ENCODE measurements at places on chromosomes 1 and 21.

GRCh38 chr1:88175631-88176226, 508.3 kb upstream of the PKN2 start:
- no peak for DNase-seq

DNA sequence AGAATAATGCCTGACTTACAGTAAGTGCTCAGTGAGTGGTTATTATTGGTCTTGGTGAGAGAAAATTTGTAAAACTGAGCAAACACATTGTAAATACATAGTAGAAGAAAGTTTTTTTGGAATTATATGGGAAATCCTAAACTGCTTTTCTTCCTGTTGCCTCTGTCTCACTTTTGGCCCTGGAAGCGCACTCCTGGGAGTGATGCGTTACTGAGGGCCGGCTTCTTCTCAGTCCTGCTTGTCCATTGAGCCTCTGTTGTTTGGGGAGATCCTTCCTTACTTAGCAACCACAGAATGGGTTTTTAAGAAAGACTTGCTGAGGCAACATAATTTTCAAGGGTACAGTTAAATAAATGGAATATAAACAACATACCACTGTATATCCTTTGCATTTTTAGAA, 166.0 kb downstream of the EDEM3 start:
- no peak for DNase-seq

GRCh38 chr1:67194209-67194863, 28.1 kb downstream of the IL23R start:
- DNase-seq = peak; percentile 29

GRCh38 chr1:154466921-154467417, 35.0 kb upstream of the TDRD10 start:
- peak; percentile 48 for DNase-seq

GRCh38 chr1:93820554-93821422, 58.2 kb downstream of the DNTTIP2 start:
- no peak for DNase-seq

GRCh38 chr1:3598051-3598491, 13.2 kb downstream of the MEGF6 start:
- DNase-seq = no peak

DNA sequence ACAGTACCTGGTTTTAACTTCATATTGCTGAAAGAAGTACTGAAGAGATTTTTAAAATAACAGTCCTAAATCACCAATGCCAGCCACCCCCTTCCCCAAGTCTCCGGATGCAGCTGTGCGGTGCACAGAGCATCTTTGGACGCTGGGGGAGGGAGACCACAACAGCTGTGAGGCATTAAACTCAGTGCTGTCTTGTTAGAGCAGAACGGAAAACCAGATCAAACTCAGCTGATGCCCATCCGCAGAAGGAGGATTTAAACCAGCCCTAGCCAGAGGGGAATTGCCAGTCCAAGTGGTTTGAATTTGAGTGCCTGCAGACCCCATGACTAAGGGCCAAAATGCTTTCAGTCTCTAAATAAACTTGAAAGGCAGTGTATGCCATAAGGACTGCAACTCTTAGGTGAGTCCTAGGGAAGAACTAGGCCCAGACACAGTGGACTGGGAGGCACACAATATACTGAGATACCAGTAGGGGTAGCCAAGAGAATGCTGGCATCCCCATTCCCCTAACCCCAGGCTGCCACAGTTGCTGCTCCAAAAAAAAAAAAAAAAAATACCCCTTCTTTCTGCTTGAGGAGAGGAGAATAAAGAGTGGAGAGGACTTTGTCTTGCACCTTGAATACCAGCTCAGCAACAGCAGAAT, 576.2 kb downstream of the NEGR1 start:
- no peak for DNase-seq

- peak; percentile 31 for DNase-seq
Observed at GRCh38 chr21:38505654-38506523, 7.6 kb upstream of the ERG start.

- DNase-seq = no peak
Observed at GRCh38 chr1:151970626-151971025, 23.0 kb downstream of the S100A10 start.

- DNase-seq = no peak
Observed at GRCh38 chr1:111656086-111657017, 36.8 kb downstream of the RAP1A start.

DNA sequence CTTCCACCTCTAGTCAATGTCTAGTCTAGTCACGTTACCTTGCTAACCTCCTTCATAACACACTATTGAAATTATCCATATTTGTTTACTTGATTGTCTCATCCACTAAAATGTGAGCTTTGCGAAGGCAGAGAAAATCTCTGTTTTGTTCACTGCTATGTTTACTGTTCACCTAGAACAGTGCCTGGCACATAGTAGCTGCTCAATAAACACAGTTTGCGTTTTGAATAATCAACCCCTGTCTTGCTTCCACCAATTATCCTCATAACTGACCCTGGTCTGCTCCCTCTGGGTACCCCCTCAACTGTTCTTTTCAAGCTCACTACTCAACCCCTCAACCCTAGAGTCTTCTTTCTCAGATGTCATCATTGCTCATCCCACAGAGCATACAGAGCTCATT, 36.5 kb upstream of the NGF start:
- no peak for DNase-seq

GRCh38 chr1:22256213-22256512, 113.3 kb upstream of the WNT4 start:
- DNase-seq = no peak

DNA sequence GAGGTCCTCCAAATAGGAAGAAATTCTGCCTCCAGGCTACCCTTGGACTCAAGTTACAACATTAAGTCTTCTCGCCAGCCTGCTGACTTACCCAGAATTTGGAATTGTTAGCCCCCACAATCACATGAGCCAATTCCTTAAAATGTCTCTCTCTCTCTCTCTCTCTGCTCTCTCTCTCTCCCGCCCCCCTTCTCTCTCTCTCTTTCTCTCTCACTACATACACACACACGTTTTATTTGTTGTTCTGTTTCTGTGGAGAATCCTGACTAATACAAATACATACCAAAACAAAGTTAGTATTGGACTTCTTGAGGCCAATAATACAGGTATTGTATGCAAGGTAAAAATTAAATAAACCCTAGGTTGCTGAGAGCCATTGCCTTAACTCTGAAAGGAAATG, 72.1 kb downstream of the TNFSF18 start:
- no peak for DNase-seq

DNA sequence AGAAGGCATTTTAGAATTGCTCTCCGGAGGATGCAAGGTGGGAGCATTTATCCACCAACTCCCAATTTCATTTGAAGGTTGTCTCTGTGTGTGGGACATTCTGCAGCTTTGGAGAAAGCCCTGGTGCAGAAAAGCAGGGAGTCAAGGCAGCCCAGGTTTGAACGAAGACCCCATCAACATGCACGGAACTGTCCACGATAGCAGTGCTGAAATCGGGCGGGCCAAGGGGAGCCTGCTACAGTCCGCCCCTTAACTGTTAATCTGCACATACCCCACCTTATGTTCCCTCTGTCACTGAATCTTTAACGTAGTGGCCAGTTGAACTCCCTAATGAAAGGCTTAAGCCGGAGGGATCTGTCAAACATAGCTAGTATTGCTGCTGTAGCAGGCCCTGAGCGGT, 68.8 kb upstream of the C1orf174 start:
- DNase-seq = no peak

DNA sequence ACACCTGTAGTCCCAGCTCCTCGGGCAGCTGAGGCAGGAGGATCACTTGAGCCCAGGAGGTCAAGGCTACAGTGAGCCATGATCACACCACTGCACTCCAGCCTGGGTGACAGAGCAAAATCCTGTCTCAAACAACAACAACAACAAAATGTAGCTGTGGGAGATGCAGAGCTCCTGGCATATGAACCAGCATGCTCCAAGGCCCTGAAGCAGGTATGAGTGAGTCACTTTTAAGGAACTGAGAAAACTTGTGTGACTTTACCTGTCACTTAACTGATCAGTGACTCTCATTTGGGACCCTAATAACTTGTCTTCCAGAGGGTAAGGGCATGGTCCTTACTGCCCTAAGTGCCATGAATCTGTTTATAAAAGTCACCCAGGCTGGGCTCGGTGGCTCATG, 19.4 kb upstream of the TMEM222 start:
- no peak for DNase-seq

- peak; percentile 33 for DNase-seq
Observed at GRCh38 chr1:215568299-215568692, 1.2 kb downstream of the KCTD3 start.

GRCh38 chr1:95966866-95967265, 732.9 kb downstream of the RWDD3 start:
- DNase-seq = no peak

- no peak for DNase-seq
Observed at GRCh38 chr21:44047996-44048560, 36.0 kb downstream of the TRAPPC10 start.

- DNase-seq = no peak
Observed at GRCh38 chr1:98289311-98289710, 368.5 kb upstream of the DPYD start.

- peak; percentile 10 for DNase-seq
Observed at GRCh38 chr1:163528710-163529348, 207.1 kb downstream of the NUF2 start.

DNA sequence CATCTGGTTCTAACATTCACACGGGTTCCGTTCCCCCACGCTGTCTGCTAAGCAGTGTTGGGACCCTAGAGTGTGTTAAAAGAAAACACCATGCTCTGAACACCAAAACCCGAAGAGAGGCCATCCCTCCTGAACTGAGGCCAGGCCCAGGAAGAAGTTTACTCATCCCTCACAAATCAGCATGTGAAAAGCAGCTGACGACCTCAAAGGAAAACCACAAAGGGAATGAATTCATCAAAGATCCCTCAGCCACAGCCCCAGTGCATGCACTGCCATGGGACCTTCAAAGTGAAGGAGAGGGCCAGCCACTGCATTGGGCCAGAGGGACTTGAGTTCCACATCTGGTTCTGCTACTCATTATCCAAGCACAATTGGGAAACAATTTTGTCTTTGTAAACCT, 7.0 kb upstream of the PSEN2 start:
- no peak for DNase-seq

DNA sequence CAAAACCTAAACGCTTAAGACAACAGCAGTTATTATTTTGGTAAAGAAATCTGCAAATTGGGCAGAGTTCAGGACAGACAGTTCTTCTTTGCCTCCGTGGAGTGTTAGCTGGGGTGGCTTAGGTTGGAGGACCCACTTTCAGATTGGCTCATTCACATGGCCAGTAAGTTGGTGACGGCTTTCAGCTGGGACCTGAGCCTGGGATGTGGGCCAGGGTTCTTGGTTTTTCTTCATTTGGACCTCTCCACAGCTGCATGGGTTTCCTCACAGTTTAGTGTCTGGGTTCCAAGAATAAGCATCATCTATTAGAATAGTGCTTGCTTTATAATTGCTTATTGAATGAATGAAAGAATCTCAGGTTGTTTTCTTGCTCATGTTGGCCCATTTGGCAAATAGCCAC, 72.2 kb downstream of the ATF6 start:
- DNase-seq = no peak

GRCh38 chr1:74470251-74470650, 42.2 kb downstream of the LRRC53 start:
- no peak for DNase-seq

DNA sequence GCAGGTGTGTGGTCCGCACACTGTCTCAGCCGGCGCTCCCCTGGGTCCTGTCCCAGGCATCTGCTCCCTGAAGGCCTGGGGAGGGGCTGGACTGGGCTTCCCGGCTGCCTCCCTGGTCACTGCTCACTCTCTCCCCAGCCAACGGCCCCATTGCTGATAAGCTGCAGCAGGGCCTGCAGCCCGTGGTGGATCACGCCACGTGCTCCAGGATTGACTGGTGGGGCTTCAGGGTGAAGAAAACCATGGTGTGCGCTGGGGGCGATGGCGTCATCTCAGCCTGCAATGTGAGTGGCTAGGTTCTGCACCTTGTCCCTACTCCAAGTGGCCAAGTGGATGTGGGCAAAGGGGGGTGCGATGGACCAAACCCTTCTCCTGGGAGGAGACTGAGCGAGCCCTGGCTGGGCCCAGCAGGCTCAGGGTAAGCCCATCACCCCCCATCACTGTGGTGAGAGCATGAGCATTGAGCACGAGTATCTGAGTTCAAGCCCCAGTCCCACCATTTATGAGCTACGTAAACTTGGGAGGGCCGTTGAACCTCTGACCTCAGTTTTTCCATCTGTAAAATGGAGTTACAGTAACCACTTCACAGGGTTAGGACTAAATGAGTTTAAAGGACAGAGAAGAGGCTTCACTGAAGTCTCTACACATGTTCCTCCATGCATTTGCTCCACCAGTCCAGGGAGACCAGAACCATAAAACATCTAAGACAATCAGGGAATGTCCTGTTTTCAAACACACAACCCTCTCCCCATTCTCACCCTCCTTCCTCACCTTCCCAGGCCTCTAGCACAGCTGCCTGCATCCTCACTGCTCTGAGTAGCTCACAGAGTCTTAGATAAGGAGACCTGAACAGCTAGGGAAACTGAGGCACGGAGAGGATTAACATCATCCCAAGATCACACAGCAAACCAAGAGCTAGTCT, 6.5 kb downstream of the CTRC start:
- no peak for DNase-seq

DNA sequence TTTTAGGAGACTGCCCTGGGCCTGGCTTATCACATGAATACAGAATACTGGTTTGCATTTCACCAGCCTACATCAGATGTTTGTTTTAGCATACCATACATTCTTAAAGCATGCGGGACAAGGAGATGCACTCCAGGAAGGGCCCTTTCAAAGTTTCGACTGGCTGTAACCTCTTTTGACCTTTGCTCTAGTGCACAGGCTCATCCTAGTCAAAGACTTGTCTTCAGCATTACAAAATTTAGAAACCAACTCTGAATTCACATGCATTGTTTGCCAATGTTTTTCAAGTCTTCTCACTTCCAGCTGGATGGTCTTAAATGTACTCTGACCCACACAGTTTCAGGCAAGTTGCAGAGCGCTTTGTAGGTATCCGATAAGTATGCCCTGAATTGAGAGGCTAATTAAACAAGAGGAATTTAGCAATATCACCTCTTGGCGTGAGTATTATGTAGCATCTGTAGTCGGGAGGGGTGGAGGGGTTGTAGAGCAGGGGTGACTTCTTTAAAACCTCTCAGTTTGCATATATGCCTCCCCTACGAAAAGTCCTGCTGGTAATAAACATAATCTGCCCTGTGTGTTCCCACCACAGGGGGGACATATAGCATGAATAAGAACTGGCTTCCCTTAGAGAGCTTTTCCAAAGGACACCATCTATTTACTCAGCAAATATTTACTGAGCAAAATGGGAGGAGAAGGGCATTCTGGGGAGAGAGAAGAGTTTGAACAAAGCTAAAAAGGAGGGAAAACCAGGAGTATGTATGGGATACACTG, 24.4 kb upstream of the AHCYL1 start:
- DNase-seq = no peak

DNA sequence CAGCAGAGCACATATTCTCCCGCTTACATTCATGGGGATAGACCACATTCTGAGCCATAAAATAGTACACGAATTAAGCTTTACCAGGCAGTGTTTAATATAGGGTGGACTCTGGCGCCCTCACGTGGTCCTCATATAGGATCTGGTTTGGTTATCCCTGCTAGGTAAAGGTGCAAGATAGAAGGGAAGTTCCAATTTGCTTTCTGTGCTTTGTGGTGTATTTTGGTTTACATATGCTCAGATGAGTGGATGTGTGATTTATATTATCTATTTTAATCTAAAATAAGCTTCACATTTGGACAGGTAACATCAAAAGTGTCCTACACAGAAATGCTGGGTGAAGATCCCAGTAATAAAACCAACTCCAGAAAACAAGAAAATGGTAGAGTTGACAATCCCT, 3.6 kb downstream of the CR1 start:
- DNase-seq = peak; percentile 46

GRCh38 chr1:46211051-46211450, 7.9 kb downstream of the LURAP1 start:
- DNase-seq = no peak

Data from GM10248 (cell line).